Cerebellum (tissue), 4 donors: ENCODE measurements at places on chromosomes 6 and 20. TPM values are rescaled to one million over a fixed set of nuclear protein-coding genes. Genes with fewer than 3 reads are reported as not detected.

Gene ANGPT4
- total RNA-seq = 0.09 TPM

GRCh38 chr20:33796263-33796906, 14.8 kb upstream of the CHMP4B start:
- DNase-seq = no peak

- no peak for DNase-seq
Measured at GRCh38 chr6:20411953-20412681, 10.4 kb downstream of the E2F3 start.

- no peak for DNase-seq
Measured at GRCh38 chr20:42919316-42919715, 270.4 kb downstream of the PTPRT start.

DNA sequence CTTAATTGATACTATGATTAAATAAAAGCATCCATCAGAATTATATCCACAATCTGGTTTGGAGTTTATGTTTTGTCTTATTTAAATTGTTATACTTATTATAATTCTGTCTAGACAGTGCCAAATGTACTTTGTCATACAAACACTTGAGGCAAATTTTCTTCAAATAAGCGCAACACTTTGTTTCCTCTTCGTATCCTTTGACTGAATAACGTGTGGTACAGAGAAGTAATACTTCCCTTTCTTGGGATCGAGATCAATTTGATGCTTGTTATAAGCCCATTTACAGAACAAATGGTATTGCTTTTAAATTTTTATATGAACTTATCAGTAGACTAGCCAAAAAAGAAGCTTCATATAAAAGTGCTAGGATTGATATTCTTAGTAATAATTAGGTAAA, 111.0 kb downstream of the ATG5 start:
- no peak for DNase-seq

Gene PEDS1
- total RNA-seq = 8.6 TPM

Gene PLN
- total RNA-seq = 0.45 TPM

GRCh38 chr20:32943490-32944052, 60.7 kb downstream of the SUN5 start:
- no peak for DNase-seq

Gene ANKRD6
- total RNA-seq = 44.1 TPM

DNA sequence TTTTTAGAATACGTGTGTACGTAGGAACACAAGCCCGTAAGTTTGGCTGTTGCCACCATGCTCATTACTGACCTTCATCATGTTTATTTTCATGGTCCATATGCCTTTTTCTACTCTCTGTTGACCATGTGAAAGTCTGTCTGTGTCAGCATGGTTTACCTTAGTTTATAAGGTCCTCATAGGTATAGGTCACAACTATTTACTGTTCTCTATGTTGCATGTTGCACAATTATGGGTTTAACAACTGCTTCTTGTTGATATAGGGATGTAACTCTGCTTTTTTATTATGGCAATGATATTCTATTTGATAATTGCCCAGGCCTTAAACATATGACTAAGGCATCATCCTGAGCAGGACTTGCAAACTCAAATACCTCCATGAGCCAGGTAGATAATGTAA, 13.4 kb upstream of the RANBP9 start:
- DNase-seq = no peak

- DNase-seq = no peak
Measured at GRCh38 chr6:166485651-166486535, 100.6 kb downstream of the RAMACL start.

Gene BPIFB2
- not detected for total RNA-seq
